Coronary artery (tissue), 2 donors: ENCODE measurements at places on chromosomes 6 and 20.

DNA sequence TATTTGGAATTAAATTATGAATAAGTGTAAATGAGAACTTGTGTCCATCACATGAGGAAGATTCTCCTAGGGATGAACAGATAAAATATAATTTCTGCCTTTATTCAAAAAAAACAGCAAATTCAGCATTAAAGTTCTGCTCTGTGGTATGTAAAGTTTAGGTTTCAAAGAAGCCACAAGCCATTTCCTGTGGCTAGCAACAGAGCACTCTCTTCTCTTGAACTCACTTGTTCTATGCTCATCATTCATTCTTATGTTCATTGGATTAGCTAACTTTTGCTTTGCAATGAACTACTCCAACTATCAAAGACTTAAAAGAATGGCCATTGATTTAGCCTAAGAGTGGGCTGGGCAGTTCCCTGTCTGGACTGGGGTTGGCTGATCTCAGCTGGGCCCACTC lies 20.8 kb upstream of the SNRPB2 start:
- DNase-seq = no peak

DNA sequence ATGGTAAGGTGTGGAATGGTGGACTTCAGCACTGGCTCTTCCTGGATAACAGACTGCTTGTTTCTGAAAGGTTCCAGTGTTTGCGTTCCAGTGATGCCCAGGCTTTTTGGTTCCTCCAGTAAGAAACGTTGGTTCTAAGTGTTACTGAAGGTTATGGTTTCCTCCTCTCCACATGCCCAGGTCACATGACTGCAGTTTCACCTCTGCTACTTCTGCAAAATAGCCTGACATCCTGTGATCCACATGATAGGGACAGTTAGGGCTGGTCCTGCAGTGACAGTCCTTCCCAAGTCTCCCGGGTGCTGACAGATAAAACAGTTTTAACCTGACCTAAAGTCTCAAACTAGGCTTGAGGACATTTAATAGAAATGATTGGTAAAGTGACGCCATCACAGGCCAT lies 132.2 kb upstream of the CST7 start:
- no peak for DNase-seq

- DNase-seq = no peak
These were observed 18.1 kb downstream of the CST9 start for GRCh38 chr20:23587631-23588030.

DNA sequence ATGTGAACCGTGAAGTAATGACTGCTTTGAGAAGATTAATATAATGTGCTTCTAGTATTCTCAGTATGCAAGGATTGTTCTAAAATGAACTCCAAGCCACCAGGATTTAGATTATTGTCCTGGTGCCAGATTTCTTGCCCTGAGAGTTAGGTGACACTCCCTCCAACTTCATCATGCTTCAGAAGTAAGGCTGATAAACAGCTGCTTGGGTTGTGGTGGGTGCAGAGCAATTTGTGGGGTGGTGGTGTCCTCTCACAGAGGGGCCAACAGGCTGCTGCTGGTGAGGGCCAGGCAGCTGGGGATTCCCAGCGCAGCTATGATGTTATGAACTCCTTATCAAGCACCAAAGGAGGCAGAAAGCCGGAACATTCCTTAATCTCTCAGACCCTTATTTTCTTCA lies 114.6 kb downstream of the MCHR2 start:
- DNase-seq = no peak

- no peak for DNase-seq
These were observed 107.4 kb upstream of the GRIK2 start for GRCh38 chr6:101286146-101286545.

GRCh38 chr6:82686719-82687118 lies 323.1 kb downstream of the TPBG start:
- no peak for DNase-seq

- no peak for DNase-seq
These were observed 766 bp downstream of the SLC16A10 start for GRCh38 chr6:111087871-111088667.

- peak; percentile 75 for DNase-seq
These were observed 5.3 kb upstream of the TNFRSF6B start for GRCh38 chr20:63690898-63691710.

- no peak for DNase-seq
These were observed 835.4 kb downstream of the MAFB start for GRCh38 chr20:39853636-39854035.

GRCh38 chr20:10924644-10925201 lies 250.9 kb upstream of the JAG1 start:
- DNase-seq = no peak

DNA sequence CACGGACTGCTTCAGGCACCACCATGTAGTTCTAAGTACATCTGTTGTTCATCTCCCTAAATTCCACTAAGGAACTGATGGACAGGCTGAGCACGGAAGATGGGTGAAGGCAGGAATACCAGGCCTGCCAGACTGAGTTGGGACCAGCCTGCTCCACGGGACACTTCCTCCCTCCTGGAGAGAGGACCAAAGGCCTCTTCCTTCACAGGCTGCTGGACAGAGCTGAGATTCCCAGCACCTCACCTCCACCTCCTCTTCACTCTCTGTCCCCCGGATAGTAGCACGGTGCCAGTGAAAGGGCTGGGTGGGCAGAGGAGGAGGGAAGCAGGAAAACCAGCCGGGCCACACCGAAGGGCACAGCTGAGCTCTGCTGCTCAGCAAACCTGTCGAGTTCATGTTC lies 22.9 kb upstream of the TCFL5 start:
- DNase-seq = no peak

GRCh38 chr6:157990321-157991066 lies 8.8 kb downstream of the SYNJ2 start:
- peak; percentile 55 for DNase-seq

DNA sequence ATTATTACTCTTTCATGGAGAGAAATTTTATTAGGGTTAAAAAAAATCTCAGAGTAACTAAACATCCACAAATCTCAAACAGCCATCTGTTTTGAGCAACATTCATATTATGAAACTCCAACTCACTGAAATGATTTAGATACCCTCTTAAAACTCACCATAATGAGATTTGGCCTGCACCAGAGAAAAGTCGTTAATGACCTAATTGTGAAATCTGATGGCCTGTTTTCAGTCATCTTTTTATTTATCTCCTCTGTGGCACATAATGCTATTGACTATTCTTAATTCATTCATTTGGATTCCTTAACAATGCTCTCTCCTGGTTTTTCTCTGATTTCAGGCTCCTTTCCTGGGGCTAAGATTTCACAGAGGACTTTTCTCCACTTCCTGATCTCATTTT lies 192.7 kb downstream of the RNF144B start:
- DNase-seq = no peak

- DNase-seq = no peak
These were observed 304.1 kb downstream of the LAMA2 start for GRCh38 chr6:129186988-129187387.

DNA sequence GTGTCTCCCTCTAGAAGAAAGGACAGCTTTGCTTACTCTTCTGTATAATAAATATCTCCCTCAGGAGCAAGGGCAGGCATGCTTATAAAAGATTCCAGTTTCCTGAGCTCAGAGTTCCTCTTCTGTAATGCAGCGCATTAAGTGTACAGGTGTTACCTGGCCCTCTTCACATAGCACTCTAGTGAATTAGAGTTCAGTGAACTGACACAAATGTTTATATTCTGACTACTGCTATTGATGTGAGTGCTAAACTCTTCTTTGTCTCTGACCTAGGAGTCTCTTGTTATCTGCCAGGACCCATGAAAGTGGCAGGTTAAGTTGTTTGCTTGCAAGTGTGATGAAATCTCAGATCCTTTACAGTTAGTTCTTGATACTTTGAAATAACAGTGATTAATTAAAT lies 33.5 kb downstream of the CYB5R4 start:
- no peak for DNase-seq

- peak; percentile 76 for DNase-seq
These were observed 20.6 kb upstream of the SGK2 start for GRCh38 chr20:43537921-43538877.

GRCh38 chr20:59583428-59584277 lies 20.7 kb upstream of the PHACTR3 start:
- DNase-seq = no peak

GRCh38 chr20:36408219-36408618 lies 102.1 kb downstream of the DLGAP4 start:
- DNase-seq = no peak

- no peak for DNase-seq
These were observed 121.7 kb upstream of the VGLL2 start for GRCh38 chr6:117143647-117144046.

GRCh38 chr6:138272533-138273315 lies 54.4 kb upstream of the PBOV1 start:
- DNase-seq = no peak

- DNase-seq = no peak
These were observed 160.6 kb downstream of the HIVEP2 start for GRCh38 chr6:142784344-142784743.

DNA sequence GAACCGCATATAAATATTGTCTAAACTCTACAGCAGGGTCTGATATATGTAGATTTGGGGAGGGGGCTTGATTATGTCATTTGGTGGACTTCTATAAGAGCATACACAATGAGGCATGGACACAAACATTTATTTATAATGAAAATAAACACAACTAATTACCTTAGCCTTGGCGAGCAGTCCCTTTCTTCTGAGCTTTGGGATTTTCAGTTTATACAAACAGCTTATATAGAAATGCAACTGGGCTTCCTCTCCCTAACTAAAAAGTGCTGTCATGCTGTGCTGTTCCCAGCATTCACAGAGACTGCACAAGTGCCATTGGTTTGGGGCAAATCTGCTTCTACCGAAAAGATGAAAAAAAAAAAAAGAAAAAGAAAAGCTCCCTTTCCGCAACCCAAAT lies 69.9 kb downstream of the AKAP12 start:
- DNase-seq = no peak

DNA sequence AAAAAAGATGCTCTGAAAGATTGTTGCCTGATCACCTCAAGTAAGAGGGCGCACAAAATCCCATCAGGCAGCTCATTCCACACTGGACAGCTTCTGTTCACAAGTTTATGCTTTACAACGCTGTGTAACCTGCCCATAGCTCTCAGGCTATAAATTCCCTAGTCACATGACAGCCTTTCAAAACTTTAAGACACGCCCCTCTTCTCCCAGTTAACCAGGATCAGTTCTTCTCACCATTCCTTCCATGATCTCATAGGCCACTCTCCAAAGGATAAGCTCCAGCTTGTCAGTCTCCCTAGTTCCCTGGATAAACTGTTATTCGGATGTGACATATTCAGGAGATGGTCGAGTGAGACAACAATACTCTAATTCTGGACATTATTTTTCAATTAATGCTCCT lies 15.0 kb downstream of the ADNP start:
- DNase-seq = no peak

DNA sequence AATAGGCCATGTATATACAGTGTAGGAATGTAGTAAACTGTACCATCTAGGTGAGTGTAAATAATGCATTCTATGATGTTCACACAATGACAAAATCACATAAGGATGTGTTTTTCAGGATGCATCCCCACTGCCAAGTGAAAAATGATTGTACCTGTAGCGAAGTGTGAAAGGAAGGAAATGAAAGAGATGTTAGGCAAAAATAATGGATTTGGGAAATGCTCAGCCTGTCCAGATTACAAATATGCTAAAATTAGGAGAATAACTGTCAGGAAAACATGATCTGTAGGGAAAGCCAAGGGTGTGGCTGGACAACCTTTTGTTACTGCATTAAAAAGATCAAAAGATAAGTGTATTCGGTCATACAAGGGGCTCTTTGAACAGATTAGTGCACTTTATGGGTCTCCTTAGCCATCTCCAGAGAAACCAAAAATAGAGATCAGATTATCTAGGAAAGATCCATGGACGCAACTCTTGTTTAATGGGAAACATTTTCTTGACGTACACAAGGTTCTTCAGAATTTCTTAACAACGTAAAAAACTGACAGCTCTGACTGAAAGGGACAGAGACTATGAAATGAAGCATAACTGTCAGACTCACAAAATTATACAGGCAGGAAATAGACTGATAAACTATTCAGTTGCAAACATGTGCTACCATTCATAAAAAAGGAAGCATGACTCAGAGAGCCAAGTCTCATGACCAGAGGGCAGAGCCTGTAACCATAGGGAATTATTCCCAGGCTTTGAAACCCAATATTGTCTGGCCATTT lies 253.6 kb upstream of the RAB32 start:
- DNase-seq = no peak

DNA sequence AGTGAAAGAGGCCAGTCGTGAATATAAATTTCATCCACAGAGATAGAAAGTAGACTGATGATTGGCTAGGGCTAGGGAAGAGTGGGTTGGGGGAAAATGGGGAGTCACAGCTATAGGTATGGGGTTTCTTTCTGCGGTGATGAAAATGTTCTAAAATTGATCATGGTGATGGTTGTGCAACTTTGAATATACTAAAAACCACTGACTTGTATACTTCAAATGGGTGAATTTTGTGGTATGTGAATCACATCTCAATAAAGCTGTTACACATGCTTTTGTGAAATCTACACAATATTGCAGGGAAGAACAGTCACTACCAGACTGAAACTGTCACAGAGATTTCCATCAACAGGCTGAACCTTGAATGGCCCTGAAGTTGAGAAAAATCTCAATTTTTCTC lies 61.5 kb downstream of the LYRM4 start:
- no peak for DNase-seq

- no peak for DNase-seq
These were observed 99.3 kb downstream of the PRND start for GRCh38 chr20:4820806-4821518.
